ENCODE measurements at places on chromosomes 2 and 18.

DNA sequence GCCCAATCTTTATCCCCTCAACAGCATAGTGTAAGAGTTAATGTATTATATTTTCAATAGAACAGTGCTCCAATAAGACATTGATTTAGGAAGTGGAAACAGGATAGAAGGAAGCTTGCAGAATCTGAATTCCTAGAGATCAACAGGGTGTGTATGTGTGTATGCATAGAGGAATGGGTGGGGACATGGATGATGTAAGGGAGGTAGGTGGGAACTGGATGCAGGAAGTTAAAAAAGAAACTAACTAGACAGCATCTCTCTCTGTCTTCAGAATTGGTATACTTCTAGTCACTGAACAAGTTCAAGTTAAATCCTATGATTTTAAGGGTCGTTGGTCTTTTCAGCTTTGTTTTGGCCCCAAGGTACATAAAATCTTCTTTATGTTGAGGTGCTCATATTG, 196.6 kb downstream of the PMAIP1 start:
- no peak for DNase-seq

DNA sequence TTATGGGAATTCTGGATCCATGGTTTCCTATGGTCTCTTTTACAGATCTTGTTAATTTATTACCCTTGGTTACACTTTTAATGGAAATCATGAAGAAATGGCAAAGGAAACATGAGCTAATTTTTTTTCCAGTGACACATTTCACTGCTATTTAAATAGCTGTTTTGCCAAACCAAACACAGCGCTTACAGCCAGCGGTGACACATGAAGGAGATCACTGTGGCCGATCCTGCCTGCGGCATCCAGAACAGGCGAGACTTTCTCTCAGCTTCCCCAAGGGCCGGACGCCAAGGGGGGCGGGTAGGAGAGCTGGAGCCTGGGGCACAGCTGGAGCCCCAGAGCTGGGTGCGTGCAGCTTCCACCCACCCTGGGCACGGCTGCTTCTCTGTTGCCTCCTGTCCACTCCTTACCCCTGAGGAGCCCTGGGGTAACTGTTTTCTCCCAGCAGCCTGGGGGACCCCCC, 81.4 kb upstream of the PKDCC start:
- DNase-seq: peak; percentile 84

DNA sequence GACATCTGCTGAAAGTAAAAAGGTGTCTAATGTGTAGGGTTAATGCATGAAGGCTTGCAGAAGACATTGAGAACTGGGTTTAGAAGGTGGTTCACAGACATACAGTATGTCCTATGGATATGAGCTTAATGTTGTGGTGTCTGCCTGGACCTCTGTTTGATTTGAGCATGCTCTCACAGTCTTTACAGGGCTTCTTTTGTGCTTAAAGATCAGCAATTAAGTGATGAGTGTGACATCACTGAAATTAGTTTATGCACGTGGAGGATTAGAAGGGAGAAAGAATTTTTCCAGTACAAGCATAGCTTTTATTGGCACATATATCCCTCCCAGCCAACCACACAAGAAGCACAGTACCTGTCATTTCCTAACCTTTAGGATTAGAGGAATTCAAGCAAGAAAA, 367.5 kb upstream of the RAB12 start:
- no peak for DNase-seq

GRCh38 chr2:103605071-103605780, 843.4 kb downstream of the TMEM182 start:
- DNase-seq: no peak

All from renal pelvis (tissue), 12 donors.